Common myeloid progenitor, CD34-positive (primary cell): ENCODE measurements at places on chromosomes 11 and 22.
A peak's percentile ranks its signal among the peaks of the same experiment; 100 is the strongest.

- no peak for DNase-seq
These were observed 105.3 kb downstream of the NECTIN1 start for GRCh38 chr11:119623682-119624081.

DNA sequence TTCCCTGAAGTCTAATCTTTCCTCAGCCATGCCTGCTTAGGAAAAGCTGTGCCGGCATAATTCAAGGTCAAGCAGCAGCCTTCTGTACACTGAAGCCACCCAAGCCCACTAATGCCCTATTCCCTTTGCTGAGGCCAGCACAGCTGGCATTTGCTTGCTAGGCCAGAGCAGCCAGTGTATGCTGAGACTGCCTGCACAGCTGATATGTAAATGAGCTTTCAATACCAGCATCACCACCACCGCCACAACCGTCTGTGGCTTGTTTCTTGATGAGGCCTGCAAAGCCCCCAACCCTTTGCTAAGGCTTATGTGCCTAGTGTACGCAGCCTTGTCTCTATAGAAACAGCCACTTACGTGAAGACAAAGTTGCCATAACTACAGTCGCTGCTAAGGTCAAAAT is 56.3 kb upstream of the TNRC6B start:
- DNase-seq, result no peak

- no peak for DNase-seq
These were observed 8.9 kb downstream of the TMEM218 start for GRCh38 chr11:125102510-125102909.

DNA sequence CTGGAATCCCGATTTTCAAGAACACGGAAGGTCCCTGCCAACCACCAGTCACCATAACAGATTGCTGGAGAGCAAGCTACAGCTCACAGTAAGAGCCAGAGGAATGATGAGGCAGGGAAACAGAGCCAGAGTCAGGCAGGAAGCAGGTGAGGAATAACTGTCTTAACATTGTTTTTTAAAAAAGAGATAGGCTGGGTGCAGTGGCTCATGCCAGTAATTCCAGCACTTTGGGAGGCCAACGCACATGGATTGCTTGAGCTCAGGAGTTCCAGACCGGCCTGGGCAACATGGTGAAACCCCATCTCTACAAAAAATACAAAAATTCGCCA is 13.5 kb upstream of the CASTOR1 start:
- no peak for DNase-seq

- DNase-seq, result no peak
These were observed 40.2 kb upstream of the MTNR1B start for GRCh38 chr11:92929246-92929645.

DNA sequence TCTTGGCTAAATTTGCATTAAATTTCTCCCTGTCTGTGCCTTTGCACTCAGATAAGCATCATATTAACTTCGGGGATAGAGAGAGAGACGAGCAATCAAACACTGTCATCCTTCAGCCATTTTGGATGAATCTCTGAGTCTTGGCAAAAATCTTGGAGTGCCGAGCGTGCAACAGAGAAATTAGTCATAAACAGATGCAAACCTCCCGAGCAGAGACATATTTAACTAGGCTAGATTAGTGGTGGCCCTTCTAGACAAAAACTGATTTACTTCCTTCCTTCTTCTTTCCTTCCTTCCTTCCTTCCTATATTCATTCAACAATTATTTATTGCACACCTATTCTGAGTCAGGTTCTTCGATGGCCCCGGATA is 114.4 kb upstream of the BLID start:
- no peak for DNase-seq

DNA sequence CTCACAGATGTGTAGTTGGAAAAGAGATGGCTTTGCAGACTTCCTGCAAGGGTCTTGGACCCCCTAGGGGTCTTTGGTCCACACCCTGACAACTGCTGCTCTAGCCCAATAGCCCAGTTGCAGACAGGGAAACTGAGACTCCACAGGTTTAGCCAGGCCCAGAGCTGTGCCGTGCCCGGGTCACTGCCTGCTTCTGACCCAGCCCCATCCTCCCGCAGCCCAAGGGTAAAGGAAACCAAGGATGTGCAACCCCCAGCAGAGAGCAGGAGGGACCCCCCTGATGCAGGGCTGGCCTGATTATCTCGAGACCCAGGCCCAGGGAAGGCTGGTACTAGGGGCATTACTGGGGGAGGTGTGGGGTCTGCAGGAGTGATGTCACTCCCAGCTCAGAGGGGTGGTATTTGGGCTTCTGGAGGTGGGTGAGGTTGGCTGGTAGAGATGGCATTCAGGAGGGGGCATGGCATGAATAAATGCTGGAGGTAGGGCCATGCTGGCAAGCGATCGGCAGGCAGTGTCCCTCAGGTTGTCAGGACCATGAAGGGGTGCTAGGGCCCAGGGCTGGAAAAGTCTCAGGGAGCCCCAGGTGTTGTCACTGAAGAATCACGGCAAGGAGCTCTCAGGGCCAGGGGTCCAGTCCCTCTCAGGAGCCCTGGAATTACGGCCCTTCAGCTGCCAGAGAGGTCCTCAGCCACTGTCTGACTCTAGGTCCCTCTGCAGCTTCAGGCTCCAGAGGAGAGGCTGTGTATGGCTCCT is 21.1 kb downstream of the MYO7A start:
- DNase-seq, result no peak

GRCh38 chr22:50274311-50274710 is 4.1 kb upstream of the MAPK11 start:
- peak; percentile 64 for DNase-seq

- no peak for DNase-seq
These were observed 842 bp downstream of the HEPACAM start for GRCh38 chr11:124934862-124935547.

GRCh38 chr11:60890696-60891095 is 15.7 kb downstream of the PRPF19 start:
- DNase-seq, result peak; percentile 26

GRCh38 chr11:43327987-43328386 is 16.2 kb downstream of the API5 start:
- DNase-seq, result no peak

GRCh38 chr11:69416762-69417698 is 64.4 kb upstream of the LINC01488 start:
- DNase-seq, result peak; percentile 75

DNA sequence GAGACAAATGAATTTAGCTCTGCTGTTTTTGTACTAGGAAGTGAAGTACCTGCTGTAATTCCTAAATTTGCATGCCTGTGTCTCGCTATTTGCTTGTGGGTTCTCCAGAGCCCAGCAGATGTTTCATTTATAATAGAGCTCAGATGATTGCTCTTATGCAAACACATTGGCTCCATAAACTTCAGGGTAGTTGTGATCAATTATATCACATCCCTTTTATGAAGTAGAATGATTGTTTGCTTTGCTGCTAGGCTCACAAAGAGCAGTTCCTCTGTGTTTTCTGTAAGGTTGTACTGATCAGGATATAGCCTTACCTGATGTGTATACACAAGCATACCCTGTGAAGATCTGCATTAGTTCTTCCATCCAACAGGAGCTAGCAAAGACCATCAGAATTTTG is 64.1 kb downstream of the C11orf87 start:
- no peak for DNase-seq

DNA sequence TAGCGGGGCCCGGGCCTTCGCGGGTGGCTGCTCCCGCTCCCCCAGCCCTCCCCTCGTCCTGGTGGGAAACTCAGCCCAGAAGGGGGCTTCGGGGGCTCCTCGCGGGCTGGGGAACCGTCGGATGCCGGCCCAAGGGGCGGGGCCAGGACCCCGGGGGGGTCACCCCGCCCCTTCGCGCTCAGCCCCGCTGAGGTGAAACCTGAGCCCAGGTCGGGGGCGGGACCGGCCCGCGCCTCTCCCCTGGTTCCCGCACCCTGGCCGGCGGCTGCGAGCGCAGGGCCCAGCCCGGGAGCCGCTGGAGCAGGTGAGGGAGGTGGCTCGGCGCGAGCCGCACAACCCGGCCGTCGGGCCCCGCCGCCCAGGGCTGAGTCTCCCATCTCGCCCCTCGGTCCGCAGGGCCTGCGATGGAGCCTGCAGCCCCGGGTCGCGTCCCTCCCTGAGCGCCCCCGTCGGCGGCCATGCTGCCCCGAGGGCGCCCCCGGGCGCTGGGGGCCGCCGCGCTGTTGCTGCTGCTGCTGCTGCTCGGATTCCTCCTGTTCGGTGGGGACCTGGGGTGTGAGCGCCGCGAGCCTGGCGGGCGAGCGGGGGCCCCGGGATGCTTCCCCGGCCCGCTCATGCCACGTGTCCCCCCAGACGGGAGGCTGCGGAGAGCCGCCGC is at the start of gene LARGE2:
Gene LARGE2 (plus strand): TSS at position 232 of the 658 bp plus-strand sequence. CDS start 227 bp downstream, at position 459.
- no peak for DNase-seq

DNA sequence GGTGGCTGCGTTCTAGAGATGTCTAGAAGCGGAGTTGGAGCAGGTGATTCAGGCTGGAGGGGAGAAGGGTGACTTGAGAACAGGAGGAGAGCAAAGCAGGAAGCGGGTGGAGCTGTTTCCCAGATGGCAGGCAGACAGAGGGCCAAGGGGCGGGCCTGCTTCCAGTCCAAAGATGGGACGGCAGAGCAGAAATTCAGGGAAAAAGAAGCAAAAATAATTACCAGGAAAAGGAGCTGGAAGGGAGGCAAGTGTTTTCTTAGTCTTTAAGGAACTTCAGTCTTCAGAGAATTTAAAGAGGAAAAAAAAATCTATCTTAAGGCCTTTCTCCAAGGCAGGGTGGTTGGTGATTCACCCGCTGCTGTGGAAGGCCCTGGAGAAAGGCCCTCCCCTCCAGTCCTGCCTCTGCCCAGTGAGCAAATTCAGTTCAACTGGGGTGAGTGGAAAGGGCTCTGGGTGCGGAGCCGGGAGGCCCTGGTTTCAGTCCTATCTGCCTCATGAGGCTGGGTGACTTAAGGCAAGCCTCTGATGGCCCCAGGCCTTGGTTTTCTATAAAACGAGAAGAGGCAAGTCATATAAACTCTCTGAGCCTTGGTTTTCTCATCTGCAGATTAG is 4.5 kb upstream of the CREB3L1 start:
- DNase-seq, result no peak

- no peak for DNase-seq
These were observed 166.1 kb upstream of the API5 start for GRCh38 chr11:43145653-43146052.

- no peak for DNase-seq
These were observed 27.0 kb downstream of the GDPD5 start for GRCh38 chr11:75498556-75499255.

- peak; percentile 21 for DNase-seq
These were observed 921 bp downstream of the TESMIN start for GRCh38 chr11:68750195-68751003.

GRCh38 chr22:26484360-26484706 is 656 bp downstream of the SRRD start:
- DNase-seq, result peak; percentile 64

GRCh38 chr11:31262761-31263160 is 106.8 kb downstream of the DCDC1 start:
- DNase-seq, result no peak

- peak; percentile 9 for DNase-seq
These were observed 4.0 kb downstream of the VWCE start for GRCh38 chr11:61290905-61291690.

DNA sequence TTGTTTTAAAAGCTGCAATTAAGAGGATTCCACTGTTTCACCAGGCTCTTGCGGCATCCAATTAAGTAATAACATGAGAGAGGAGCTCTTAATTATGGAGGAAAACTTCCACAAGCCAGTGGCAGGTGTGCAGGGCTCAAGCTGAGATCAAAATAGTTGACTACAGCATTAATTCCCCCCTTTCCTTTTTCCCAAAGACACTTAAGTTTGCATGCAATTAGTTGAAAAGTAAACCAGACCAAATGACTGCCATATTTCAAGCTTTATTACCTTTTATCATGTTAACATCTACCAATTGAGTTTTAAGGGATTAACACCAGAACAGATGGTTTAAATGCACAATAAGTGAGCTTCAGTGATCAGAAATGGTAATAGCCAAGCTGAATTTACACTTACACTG is 32.1 kb downstream of the FAM168A start:
- no peak for DNase-seq

GRCh38 chr22:44920183-44920582 is 89.6 kb downstream of the PHF21B start:
- no peak for DNase-seq

- DNase-seq, result no peak
These were observed 799 bp downstream of the CCDC88B start for GRCh38 chr11:64340671-64341335.

DNA sequence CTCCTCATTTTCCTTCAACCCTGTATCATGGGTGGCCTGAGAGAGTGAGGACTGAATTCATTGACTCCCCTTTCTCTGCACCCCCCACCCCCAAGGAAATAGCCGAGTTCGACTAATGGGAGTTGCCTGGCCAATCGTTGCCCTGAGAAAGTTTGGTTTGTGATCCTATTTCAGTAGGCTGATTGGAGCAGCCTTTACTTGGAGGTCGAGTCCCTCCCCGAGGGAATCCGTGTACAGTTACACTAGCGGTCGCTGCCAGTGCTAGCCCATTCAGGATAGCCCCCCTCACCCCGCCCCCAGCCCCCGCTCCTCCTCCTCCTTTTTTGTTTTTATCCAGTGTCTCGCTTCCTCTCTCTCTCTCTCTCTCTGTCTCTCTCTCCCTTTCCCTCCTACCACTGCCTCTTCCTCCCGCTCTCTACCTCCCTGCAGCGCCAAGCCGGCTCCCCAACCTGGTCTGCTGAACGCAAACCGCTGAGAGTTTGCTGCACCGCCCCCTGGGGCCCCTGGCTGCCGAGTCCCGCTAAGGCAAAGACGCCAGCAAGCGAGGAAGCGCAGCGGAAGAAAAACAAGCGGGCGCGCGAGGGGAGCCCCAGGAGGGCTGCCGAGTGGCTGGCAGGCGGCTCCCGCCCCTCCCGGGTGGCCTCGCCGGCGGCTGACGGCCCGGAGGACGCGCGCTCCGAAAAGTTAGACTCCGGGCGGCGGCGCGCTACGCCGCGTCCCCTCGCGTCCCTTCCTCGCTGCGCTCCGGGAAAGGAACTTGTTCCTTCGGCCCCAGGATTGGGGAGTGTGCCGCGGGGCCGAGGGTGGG is at the start of gene GRAMD1B:
Gene GRAMD1B (plus strand): TSS at position 357 of the 808 bp plus-strand sequence. CDS start 524 bp downstream, outside the sequence.
- peak; percentile 84 for DNase-seq

DNA sequence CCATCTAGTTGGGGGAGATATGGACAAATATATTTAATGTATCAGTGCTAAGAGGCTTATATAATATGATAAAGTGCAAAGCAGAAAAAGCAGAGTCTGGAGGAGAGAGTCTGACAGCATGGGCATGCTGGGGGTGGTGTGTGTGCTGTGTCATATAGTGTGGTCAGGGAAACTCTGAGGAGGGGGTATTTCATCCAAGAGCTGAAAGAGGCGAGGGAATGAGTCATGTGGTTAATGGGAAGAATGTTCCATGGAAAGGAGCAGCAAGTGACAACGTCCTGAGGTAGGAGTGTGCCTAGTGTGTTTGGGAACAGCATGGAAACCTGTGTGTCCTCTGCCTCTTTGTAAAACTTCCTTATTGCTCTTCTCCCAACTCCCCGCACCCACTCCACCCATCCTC is 38.0 kb downstream of the EIF3F start:
- DNase-seq, result no peak
